ENCODE measurements at places on chromosomes 7 and 10.

DNA sequence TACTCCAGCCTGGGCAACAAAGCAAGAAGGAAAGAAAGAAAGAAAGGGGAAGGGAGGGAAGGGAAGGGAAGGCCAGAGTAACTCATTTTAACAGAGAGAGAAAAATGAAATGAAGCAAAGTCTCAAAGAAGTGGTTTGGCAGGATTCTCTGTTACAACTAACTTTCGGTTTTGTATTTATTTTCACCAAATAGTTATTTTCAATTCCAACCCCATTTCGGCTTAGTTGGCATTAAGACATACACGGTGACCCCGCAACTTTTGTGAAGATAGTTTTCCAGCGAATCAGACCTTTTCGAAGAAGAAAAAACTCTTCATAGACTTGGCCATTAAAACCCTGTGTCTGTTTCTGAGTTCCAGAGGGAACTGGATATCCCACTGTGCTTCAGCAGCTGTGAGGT, 45.2 kb upstream of the LYZL2 start:
- H3K27me3 ChIP-seq: no peaks in the 10 kb centered on the region
- H3K4me1 ChIP-seq: no peaks in the 10 kb centered on the region
- no peak for DNase-seq
- no peak overlapping the region for H3K27ac ChIP-seq
- no peak overlapping the region for H3K4me3 ChIP-seq
- no peaks in the 10 kb centered on the region for H3K36me3 ChIP-seq

- no peak overlapping the region for H3K27ac ChIP-seq
- H3K4me3 ChIP-seq: no peak overlapping the region
- DNase-seq: no peak
- peaks cover 6% of the 10 kb centered on the region for H3K4me1 ChIP-seq
- no peaks in the 10 kb centered on the region for H3K36me3 ChIP-seq
Measured at GRCh38 chr7:66190504-66190857, 14.7 kb upstream of the TPST1 start.

DNA sequence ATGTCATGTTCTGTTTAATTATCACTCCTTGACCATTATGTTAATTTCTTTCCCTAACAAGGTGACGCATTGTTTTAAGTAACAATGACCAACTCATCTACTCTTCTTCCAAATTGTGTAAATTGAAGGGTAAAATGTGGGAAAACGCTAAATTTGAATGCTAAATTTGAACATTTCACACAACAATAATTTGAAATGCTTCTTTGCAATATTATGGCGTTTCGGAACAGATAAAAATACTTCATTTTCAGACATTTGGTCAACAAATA, 29.2 kb upstream of the KMT2C start:
- peaks cover 4% of the 10 kb centered on the region for H3K4me1 ChIP-seq
- no peaks in the 10 kb centered on the region for H3K27me3 ChIP-seq
- peak overlapping the region; percentile 85 for H3K4me3 ChIP-seq
- H3K36me3 ChIP-seq: no peaks in the 10 kb centered on the region
- peak overlapping the region; percentile 95 for H3K27ac ChIP-seq
- DNase-seq: no peak

DNA sequence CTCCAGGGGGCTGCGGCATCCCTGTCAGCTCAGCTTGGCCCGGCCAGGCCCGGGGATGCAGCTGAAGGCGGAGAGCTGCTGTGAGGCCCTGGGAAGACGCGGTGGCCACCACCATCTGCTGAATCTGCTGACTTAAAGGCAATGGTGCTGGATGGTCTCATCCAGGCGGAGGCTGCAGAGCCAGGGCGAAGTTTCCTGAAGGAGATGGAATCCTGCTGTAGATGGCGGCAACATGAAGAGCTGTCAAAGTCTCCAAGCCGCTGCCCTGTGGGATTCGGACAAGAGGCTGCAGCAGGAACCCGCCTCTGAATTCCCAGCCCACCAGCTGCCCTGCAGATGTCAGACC, 200.1 kb downstream of the PTPRN2 start:
- no peak overlapping the region for H3K27ac ChIP-seq
- no peak for DNase-seq
- no peaks in the 10 kb centered on the region for H3K27me3 ChIP-seq
- H3K36me3 ChIP-seq: peaks cover 6% of the 10 kb centered on the region
- H3K4me1 ChIP-seq: peaks cover 34% of the 10 kb centered on the region

DNA sequence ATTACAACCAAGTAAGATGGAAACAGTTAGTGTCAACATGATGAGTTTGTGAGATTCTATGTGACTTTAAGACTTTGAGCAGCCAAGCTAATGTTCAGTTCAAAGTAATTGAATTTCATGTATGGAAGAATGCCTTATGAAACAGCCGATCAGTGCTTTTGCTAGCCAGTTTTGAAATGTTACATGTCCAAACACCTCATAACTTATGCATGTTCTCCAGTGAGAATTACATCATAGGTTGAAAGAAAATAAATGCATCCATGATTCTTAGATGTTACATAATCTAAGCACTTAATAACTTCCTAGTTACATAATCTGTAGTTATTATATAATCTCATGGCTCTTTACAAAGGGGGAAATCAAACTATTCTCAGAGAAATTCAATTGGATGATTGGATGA, 211.3 kb downstream of the BICC1 start:
- H3K27me3 ChIP-seq: no peaks in the 10 kb centered on the region
- H3K4me3 ChIP-seq: no peak overlapping the region
- H3K4me1 ChIP-seq: no peaks in the 10 kb centered on the region
- DNase-seq: no peak
- H3K36me3 ChIP-seq: no peaks in the 10 kb centered on the region
- no peak overlapping the region for H3K27ac ChIP-seq

All from spinal cord (tissue), 10 donors.